ENCODE measurements at places on chromosomes 1 and 21.
A peak's percentile ranks its signal among the peaks of the same experiment; 100 is the strongest.

DNA sequence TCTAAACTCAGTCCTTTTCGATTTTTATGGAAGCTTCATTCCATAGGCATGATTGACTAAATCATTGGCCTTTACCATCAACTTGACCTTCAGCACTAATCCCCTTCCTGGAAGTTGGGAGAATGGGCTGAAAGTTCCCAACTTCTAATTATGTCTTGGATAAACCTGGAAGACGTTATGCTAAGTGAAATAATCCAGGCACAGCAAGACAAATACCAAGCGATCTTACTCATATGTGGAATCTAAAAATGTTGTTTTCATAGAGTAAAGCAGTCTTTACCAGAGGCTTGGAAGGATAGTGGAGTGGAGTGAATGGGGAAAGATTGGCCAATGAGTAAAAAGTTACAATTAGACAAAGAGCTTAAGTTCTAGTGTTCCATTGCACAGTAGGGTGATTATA, 1453.2 kb downstream of the PLA2G4A start:
- no peak for DNase-seq

- DNase-seq = no peak
These were observed 54.6 kb downstream of the CATSPERE start for GRCh38 chr1:244515680-244516079.

GRCh38 chr1:27752360-27752759, 20.7 kb upstream of the STX12 start:
- no peak for DNase-seq

- DNase-seq = no peak
These were observed 68.8 kb upstream of the KCNJ15 start for GRCh38 chr21:38188037-38188436.

GRCh38 chr1:106603616-106604015, 452.9 kb upstream of the PRMT6 start:
- DNase-seq = no peak

GRCh38 chr1:112706505-112707220, at the start of gene RHOC:
Gene RHOC (minus strand): TSS chr1:112707127. CDS start chr1:112703799, 3,328 bp downstream.
- peak; percentile 91 for DNase-seq

All from aorta (tissue), 5 donors.